ENCODE measurements at places on chromosomes 2 and 18.
A peak's percentile ranks its signal among the peaks of the same experiment; 100 is the strongest.

GRCh38 chr2:43778233-43778632 lies 4.4 kb downstream of the DYNC2LI1 start:
- DNase-seq = no peak

- DNase-seq = no peak
Measured at GRCh38 chr2:233075966-233076339, 15.8 kb downstream of the INPP5D start.

GRCh38 chr2:15986068-15986560 lies 45.8 kb downstream of the MYCN start:
- no peak for DNase-seq

DNA sequence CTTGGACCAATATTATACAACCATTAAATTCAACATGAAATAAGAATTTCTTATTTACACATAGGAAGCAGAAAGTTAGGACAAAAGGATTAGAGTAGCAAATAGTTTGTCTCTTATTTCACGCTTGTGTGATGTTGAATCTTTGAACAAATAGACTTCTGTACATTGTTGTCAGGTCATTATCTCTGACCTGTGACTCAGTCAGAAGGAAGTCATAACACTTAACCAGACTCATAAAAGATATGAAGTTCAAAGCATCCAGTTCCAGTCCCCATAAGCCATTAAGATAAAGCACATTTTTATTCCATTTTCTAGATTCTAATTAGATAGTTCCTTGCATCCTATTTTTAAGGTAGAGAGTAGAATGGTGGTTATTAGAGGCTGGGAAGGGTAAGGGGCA lies 130.8 kb downstream of the UPP2 start:
- no peak for DNase-seq

GRCh38 chr18:59446012-59446411 lies 86.9 kb upstream of the LMAN1 start:
- DNase-seq = no peak

DNA sequence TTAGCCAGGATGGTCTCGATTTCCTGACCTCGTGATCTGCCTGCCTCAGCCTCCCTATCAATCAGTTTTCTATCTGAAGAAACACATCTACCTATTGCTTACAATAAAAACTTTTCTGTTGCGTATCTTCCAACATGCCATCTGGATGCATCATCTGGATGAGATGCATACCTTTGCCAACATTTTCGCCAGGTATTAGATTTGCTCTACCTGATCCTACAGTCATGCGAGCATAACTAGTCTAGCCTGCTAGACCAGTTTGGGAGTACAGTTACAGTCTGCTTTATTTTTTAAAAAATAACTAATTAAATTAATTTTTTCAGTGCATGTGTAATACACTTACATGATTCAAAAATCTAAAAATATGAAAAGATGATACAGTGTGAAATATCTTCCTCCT lies 334.0 kb upstream of the MEX3C start:
- no peak for DNase-seq

GRCh38 chr18:40698129-40698528 lies 1256.9 kb upstream of the PIK3C3 start:
- DNase-seq = no peak

- no peak for DNase-seq
Measured at GRCh38 chr18:79487183-79487800, 91.6 kb downstream of the NFATC1 start.

GRCh38 chr2:191049728-191050639 lies 36.0 kb upstream of the STAT1 start:
- no peak for DNase-seq

- DNase-seq = no peak
Measured at GRCh38 chr18:37567994-37568359, 2.4 kb upstream of the CELF4 start.

GRCh38 chr18:8175501-8176061 lies 433.7 kb upstream of the RAB12 start:
- no peak for DNase-seq

DNA sequence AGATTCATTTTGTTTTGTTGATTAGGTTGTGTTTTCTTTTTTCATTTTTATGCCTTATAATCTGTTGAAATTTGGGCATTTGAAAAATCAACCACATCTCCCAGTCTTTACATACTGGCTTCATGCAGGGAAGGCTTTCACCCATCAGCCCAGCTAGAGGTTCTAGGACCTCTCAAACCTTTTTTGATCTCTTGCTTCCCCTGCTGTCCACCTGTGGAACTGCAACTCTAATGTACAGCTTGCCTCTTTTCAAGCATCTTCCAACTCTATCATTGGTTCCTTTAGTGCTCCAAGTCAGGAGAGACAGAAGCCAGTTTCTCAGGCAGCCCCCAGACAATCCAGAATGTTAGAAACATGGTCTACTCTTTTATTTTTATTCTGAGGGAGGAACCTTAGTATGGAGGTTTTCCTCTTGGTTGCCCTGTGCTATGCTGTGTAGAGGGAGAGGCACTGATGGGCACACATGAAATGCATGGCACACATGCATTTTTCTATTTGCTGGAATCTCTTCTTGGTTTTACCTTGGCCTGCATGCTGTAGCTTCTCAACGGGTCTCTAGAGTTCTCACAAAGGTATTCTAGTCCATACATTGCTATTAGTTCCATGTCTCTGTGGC lies 107.2 kb upstream of the L3MBTL4 start:
- peak; percentile 11 for DNase-seq

DNA sequence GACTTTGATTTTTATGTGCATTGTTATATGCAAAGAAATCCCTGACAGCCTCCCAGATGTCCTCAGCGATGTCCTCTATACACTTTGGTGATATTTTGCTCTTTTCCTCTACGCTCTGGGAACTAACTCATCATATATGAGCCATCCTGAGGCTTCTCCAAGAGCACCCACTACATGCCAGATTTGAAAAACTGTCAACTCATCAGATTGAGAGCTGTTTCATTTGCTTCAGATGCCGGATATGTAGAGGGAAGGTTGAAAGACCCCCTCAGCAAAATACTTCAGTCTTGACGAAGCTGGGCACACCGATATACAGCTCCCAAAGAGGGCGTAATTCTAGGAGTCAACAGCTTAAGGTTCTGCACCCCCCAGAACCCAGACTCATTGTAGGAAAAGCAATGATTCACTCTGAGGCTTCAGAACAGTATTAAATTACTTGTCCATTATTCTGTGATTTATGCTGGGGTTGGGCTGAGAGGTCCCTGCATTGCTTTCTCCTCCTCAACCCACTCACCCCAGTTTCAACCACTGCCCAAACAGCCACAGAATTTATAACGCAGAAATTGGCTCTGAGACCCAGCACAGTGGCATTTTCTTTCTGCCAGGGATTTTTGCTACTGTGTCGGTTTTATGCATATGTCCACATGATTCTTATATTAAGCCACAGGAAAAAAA lies 341.8 kb downstream of the ALK start:
- DNase-seq = no peak

GRCh38 chr2:42141687-42142546 lies 27.2 kb upstream of the EML4 start:
- peak; percentile 65 for DNase-seq

DNA sequence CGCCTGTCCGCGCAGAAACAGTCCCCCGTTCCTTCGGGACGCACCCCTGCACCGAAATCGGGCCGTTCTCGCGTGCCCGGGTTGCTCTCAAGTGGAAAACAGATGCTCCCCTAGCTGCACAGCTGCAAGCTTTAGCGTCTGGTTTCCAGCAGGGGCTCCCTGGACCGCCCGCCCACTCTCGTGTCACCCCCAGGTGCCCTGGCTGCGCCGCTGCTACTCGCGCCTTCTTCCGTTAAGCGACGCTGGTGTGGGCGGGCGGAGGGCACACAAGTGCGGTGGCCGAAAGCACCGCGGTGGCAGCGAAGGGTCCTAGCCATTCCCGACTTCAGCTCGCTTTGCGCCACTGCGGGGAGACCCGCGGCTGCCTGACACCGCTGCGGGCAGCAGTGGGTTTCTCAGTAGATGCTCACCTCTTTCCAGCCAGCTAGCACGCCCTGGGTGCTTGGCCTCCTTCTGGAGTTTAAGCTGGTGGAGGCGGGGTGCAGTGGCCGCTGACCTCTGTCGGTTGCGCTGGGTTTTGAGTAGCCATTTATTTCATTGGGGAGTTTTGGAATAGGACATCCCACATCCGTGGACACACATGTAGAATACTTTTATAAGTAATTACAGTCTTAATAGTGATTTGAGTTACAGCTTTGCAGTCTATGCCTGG lies 806 bp downstream of the ZNF407 start:
- no peak for DNase-seq

- DNase-seq = no peak
Measured at GRCh38 chr2:230254152-230254881, 28.8 kb downstream of the SP140 start.

- no peak for DNase-seq
Measured at GRCh38 chr2:222477962-222478608, 53.7 kb downstream of the SGPP2 start.

DNA sequence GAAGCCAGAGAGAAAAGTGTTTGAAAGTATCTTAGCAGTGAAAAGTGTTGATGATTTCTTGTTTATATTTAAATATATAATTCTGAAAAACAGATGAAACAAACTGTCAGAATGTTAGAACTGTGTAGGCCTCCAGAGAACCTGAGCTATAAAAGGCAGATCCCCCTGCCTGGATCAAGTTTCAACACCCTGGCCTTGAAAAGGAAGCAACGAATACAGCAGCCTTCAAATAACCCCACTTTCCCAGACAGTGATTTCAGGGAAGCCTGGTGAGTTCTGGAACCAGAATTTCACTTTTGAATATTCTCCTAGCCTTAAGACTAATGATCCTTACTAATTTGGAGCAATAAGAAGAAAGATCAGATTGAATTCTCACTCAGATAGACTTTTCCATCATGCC lies 13.3 kb upstream of the TRIM43 start:
- DNase-seq = no peak

- DNase-seq = no peak
Measured at GRCh38 chr18:29930231-29930630, 1112.3 kb downstream of the DSC3 start.

DNA sequence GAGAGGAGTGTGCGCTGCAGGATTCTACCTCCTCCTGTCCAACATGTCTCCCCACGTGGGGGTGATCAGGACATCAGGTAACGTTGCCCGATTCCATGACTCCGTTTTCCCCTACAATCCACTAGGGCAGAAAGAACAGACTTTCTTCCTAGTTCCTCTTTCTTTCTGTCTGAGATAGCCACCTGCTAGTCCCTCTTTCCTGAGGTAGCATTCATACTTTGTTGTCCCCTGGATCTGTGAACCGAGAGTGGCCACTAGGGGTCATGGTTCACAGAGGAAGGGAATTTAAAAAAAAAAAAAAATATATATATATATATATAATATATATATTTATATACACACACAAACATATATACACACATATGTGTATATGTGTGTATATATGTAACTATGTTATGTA lies 210.0 kb upstream of the ZNF521 start:
- DNase-seq = no peak

DNA sequence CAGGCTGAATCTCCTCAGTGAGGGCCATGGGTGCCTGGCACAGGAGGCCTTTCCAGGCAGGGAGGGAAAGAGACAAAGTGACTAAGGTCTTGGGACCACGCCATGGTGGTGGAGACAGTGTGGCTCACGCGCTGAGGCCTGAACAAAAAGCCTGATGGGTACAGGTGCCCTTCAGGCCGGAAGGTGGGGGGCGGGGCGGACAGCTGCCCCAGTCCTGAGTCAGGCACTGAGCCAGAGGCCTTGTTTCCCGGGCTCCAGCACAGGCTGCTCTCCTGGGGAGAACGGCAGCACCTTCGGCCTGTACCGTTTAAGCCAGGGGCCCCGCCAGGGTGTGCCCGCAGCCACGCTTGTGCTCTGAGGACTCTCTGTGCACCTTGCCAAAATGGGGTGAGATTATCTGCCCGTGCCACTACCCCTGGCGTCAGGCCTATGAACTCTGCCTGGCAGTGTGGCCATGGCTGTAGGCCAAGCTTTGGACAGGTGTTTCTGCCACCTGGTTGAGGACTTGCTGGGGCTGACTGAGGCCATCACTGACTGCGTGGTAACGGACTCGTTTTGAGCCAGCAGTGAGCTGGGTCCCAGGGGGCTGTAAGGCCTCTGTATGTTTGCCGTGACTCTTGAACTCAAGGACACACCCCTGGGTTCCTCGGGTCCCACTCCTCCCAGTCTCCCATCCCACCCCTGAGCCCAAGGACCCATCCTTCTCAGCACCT lies 31.7 kb upstream of the DNMT3A start:
- DNase-seq = peak; percentile 25

DNA sequence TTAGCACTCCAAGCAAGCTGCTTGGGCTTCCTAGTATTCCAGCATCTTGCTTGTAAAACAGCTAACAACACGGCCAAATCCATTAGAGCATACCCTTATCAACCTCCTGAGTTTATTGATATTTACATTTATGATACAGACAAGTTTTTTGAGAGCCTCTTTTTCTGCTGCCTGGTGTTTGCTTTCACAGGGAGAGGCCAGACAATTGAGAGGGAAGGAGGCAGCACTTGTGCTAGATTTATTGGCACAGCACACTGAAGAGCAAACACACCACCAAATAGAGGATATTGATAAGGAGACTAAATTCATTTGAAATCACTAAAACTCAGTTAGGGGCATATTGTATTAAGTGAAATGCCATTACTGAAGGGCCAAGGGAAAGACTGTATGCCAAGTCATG lies 1142.3 kb upstream of the FANCL start:
- peak; percentile 83 for DNase-seq

DNA sequence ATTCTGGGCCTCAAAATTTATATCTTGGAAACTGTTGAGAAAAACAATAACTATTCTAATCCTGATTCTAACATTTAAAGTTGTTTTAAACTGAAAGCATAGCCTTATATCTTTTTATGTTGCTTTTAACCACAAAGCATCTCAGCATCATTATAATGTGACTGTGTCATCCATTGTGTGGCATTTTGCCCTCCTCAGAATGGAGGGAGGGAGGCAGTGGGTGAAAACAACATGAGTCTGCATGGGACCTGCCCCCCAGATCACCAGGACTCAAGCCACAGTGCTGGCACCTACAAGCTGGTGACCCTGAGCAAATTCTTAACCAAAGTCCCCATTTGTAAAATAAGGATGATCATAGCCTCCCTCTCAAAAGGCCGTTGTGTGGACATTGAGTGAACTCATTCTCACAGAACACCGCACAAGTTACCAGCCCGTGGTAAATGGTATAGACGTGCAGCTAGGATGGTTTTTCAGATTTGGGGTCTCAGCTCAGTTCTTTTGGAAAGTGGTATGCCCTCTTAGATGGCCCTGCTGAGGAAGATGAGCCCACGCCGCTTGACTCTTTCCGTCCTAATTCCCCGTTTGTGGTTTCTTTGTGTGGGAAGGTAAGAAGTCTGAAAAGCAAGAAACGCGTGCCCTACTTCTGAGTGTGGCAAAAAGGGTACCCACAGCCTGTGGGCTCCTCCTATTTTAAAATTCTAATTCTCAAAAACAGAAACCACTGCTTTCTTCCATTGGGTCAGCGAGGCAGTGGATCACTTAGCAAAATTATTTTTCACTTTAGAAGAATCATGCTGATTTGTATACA lies 305.0 kb upstream of the ID2 start:
- no peak for DNase-seq

- DNase-seq = no peak
Measured at GRCh38 chr2:75666911-75667310, 20.3 kb downstream of the MRPL19 start.

- no peak for DNase-seq
Measured at GRCh38 chr2:30809938-30810337, 2.7 kb upstream of the CAPN13 start.

All from NCI-H187 (cell line).